Right lobe of liver (tissue), 6 donors: ENCODE measurements at places on chromosomes 4 and X.

- no peak for DNase-seq
Observed at GRCh38 chr4:138790706-138791340, 224.8 kb upstream of the NOCT start.

DNA sequence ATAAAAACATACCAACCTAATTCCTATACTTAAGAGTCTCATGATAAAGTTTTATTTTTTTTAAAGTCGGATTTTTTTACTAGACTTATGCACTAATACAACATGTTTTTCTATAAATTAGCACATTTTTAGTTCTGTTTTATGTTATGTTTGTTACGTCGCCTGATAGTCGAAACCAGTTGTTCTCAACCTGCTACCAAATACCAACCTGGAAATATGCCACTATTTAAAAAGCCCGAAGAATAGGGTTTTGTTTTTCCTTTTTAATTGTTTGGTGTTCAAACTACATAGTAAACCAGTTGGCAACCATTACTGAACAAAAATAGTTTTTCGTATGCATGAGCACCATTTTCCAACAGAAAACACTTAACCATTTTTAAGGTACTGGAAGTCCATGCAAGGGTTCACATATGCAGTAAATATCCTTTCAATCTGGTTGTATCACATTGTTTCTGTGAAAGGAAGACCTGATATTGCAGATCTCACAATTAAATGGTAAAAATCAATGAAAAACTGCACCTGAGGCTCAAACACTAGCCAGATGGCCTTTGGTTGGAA, 1.4 kb downstream of the WDFY3 start:
- no peak for DNase-seq

GRCh38 chrX:153948002-153948466, 3.6 kb upstream of the RENBP start:
- no peak for DNase-seq

GRCh38 chr4:16438986-16439385, 212.7 kb upstream of the TAPT1 start:
- no peak for DNase-seq

DNA sequence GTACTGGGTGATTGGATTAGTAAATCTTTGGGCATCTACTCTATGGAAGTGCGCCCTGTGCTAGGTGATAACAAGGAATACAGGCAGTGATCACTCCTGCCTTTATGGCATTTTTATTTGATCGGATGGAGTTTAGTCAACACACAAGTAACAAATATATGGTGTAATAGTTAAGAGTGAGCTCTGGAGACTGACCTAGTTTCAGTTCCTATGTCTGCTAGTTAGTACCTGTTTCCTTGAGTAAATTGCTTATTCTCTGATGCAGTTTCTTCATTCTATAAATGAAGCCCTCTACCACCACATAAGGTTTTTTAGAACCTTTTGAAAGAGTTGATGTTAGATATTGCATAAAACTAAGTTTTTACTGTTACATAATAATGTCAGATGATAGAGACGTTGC, 134.6 kb downstream of the KDM6A start:
- DNase-seq = no peak

GRCh38 chr4:90357117-90357710, 230.0 kb downstream of the CCSER1 start:
- no peak for DNase-seq

- no peak for DNase-seq
Observed at GRCh38 chr4:73417973-73418372, 13.9 kb downstream of the ALB start.

DNA sequence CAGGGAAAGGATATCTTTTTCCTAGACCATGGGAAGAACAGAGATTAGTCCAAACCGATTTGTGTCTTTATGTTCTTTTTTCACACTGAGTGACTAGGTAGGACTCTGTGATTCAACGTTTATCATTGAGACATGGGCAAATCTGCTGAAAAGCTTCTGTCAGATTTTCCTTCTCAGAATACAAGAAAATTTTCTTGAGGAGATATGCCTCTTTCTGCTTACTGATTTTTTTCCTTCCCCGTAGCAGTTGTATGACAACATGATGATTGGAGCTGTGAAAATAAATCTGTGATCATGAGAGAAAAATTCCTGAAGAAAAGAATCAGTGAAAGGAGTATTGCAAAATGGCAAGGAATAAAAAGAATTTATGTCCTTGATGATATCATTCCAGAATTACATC, 130.6 kb upstream of the FAT4 start:
- DNase-seq = no peak

GRCh38 chrX:2469196-2469685, 31.5 kb downstream of the DHRSX start:
- peak; percentile 31 for DNase-seq

- DNase-seq = peak; percentile 48
Observed at GRCh38 chr4:2061186-2062131, 2.3 kb downstream of the NAT8L start.

DNA sequence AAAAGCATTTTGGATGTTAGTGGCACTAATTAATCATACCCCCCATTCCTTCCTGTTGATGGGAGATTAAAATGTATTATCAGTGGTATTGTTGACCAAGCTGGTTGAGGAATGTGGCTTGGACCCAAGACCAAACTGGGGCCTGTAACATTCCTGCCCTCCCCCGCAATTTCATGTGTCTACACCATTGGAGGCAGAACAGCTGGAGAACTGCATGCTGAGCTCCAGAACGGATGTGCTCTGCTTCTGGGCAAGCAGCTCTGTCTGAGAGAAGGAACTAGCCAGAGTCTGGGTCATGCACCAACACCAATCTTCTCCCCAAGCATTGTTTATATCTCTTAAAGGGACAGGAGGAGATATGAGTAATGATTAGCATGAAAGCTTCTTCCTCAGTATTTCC, 185.5 kb downstream of the CEP135 start:
- no peak for DNase-seq

DNA sequence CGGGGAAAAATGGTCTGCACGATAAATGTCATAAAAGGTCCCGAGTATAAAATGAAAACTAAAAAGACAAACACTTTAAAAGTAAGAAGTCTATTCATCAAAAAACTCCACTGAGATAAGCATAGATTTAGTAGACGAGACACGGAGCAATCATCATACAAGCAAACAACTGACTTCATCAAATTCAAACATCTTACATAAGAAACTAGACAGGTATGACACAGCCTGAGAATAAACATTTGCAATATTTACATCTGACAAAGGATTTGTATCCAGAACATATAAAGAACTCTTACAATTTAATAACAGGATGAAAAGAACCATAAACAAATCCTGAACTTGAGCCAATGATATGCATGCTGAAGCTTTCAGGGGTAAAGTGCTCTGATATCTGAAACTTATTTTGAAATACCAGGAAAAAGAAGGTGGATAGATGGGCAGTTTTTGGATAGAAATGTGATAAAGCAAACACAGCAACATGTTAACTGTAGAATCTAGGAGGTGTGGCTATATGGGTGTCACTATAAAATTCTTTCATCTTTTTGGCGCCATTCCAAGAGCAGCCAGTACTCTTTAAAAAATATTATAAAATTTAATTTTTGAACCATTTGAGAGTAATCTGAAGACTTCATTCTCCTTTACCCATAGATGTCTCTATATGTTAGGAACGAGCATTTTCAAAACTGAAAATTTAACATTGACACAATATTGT, 12.0 kb downstream of the MPP1 start:
- no peak for DNase-seq

DNA sequence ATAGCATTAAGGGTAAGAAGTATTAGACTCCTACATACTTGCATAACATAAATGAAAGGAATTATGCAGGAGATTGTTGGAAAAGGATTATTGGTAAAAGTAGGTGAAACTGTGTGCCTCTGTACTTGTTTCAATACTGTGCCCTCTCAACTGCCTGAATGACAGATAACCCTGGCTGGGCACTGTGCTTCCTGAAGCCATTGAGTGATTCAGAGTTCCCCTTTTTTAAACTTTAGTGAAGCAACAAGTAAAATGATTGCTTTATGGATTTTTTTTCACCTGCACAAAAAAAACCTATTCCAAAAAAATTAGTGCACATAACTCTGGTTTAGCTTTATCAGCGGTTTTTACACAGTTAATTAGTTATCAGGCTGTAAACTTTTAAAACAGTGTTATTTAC, 204.8 kb downstream of the TRAM1L1 start:
- no peak for DNase-seq

GRCh38 chr4:121148000-121148399, 16.1 kb downstream of the TNIP3 start:
- DNase-seq = no peak

- no peak for DNase-seq
Observed at GRCh38 chr4:155512046-155512445, 135.3 kb upstream of the MAP9 start.

GRCh38 chrX:23784470-23785331, 1.7 kb downstream of the SAT1 start:
- no peak for DNase-seq

DNA sequence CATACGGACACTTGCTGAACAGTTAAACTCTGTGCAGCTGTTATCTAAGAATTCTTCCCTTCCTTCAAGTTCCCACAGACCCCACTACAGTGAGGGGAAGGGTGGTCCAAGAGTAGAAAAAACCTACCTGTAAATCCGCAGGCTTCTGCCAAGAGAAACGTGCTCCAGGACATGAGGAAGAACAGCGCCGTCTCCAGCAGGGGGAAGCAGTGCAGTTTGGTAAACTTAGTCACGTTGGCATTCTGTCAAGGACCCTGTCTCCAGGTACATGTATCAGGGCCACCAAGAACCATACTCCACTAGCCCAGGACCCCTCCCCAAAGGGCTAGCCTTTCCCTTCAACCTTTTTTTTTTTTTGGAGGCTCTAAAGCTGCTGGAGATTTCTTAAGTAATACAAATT, 79.9 kb downstream of the CHST7 start:
- DNase-seq = peak; percentile 24

- no peak for DNase-seq
Observed at GRCh38 chr4:136992032-136992431, 540.3 kb downstream of the PCDH18 start.

- no peak for DNase-seq
Observed at GRCh38 chrX:29471829-29472228, 743.5 kb upstream of the MAGEB2 start.
